Breast epithelium (tissue), 4 donors: ENCODE measurements at places on chromosomes 7 and 10. TPM values are rescaled to one million over a fixed set of nuclear protein-coding genes. Genes with fewer than 3 reads are reported as not detected.

SPDYE6 gene
- not detected for total RNA-seq

DNA sequence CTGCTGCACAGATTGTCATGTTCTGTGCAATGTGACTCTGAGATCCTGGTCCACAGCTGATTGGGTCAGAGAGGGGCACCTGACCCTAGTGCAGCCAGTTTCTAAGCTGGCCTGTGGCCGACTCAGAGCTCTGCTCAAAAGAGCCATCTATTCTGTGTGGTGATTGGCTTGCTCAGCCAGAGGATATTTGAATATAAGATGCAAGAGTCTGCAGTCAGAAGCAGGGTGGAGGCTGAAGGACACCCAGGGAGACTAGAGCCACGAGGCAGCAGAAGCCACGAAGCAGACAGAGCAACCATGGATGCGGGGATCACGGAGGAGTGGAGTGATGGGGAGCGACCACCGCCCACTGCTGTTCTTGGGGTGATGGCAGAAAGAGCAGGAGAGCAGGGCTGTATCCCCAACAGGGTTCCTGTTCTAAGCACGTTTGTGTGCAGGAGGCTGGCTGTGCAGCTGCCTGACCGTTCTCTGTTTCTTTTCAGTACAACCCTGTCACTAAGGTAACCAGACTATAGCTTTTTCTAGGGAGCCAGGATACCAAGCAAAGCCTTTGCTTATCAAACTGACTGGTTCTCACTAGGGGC is 19.5 kb upstream of the RHEB start:
- no peaks in the 10 kb centered on the region for H3K27me3 ChIP-seq
- no peaks in the 10 kb centered on the region for H3K36me3 ChIP-seq
- H3K4me1 ChIP-seq, result no peaks in the 10 kb centered on the region
- H3K27ac ChIP-seq, result no peak overlapping the region

- no peak overlapping the region for H3K4me3 ChIP-seq
- no peaks in the 10 kb centered on the region for H3K4me1 ChIP-seq
- H3K36me3 ChIP-seq, result no peaks in the 10 kb centered on the region
- H3K27ac ChIP-seq, result no peak overlapping the region
- DNase-seq, result no peak
Measured at GRCh38 chr10:50894312-50894711, 8.9 kb upstream of the A1CF start.

- H3K27ac ChIP-seq, result no peak overlapping the region
- no peak for DNase-seq
- H3K36me3 ChIP-seq, result no peaks in the 10 kb centered on the region
- no peak overlapping the region for H3K4me3 ChIP-seq
Measured at GRCh38 chr7:351256-351655, 61.3 kb downstream of the FOXL3 start.

DNA sequence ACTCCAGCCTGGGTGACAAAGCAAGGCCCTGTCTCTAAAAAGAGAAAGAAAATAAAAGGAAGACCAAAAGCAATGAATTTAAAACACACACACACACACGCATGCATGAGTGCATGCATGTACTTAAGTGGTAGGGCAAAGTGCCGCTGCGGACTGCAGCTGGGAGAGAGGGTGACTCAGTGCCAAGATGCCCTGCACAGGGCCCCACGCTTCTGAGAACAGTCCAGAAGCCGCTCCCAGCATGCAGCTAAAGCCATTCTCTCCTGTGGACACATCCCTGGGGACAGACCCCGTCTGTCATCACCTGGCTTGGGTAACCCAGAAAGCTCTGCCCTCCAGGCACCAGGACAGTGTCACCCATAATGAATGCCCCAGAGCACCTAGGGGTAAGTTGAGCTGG is 61.0 kb upstream of the MYL10 start:
- no peak for DNase-seq
- H3K27me3 ChIP-seq, result no peaks in the 10 kb centered on the region
- H3K36me3 ChIP-seq, result no peaks in the 10 kb centered on the region

DNA sequence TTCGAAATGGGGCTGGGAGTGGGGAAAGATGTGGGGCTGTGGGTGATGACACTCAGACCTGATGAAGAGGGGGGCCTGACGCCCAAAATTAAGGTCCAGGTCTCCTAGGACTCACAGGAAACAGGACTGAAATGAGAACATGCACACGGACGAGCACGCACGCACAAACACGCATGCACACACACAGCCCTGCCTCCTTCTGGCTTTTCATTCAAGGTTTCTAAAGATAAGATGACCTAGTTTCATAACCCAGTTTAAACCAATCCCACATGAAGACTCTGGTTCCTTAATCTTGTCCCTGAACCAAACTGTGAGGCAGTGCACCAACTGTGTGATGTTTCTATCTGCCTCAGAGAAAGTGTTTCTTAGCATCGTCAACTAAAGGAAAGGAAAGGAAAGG is 162.0 kb downstream of the DGKI start:
- no peak overlapping the region for H3K27ac ChIP-seq
- no peak for DNase-seq
- no peaks in the 10 kb centered on the region for H3K27me3 ChIP-seq
- no peak overlapping the region for H3K4me3 ChIP-seq
- H3K4me1 ChIP-seq, result no peaks in the 10 kb centered on the region

DNA sequence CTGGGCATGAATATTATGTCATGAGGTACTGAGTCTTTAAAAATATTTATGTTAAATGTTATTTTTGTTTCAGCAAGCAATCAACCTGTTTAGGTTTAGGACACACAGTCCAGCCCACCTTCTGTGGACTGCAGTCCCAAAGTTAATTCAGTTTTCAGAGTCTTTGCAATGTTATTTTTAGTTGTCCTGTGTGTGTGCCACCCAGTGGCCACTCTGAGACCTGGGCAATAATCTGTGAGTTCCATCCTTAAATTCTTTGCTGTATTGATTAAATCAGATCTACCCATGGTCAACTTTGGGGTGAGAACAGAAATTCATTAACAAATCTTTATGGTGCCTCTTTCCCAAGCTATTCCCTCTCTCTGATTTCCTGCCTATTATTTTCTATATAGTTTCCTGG is 415.1 kb downstream of the CCSER2 start:
- no peaks in the 10 kb centered on the region for H3K27me3 ChIP-seq
- no peaks in the 10 kb centered on the region for H3K36me3 ChIP-seq
- H3K4me3 ChIP-seq, result no peak overlapping the region
- no peaks in the 10 kb centered on the region for H3K4me1 ChIP-seq
- no peak overlapping the region for H3K27ac ChIP-seq

GRCh38 chr7:23594879-23595604 is 2.1 kb upstream of the CCDC126 start:
- H3K4me3 ChIP-seq, result no peak overlapping the region
- peaks cover 6% of the 10 kb centered on the region for H3K4me1 ChIP-seq
- no peaks in the 10 kb centered on the region for H3K27me3 ChIP-seq
- H3K36me3 ChIP-seq, result no peaks in the 10 kb centered on the region

GRCh38 chr7:78326189-78326588 is 527.6 kb downstream of the PHTF2 start:
- no peak for DNase-seq
- H3K27ac ChIP-seq, result no peak overlapping the region
- no peaks in the 10 kb centered on the region for H3K4me1 ChIP-seq
- no peaks in the 10 kb centered on the region for H3K27me3 ChIP-seq
- no peaks in the 10 kb centered on the region for H3K36me3 ChIP-seq
